Keratinocyte (primary cell): ENCODE measurements at places on chromosomes 11 and 22.

- no peak for DNase-seq
Observed at GRCh38 chr11:94303966-94304958, at the start of gene IZUMO1R. IZUMO1R (plus strand) TSS chr11:94304580; CDS start chr11:94305637, 1,057 bp downstream.

- DNase-seq = no peak
Observed at GRCh38 chr11:126739499-126740145, 260.9 kb downstream of the KIRREL3 start.

DNA sequence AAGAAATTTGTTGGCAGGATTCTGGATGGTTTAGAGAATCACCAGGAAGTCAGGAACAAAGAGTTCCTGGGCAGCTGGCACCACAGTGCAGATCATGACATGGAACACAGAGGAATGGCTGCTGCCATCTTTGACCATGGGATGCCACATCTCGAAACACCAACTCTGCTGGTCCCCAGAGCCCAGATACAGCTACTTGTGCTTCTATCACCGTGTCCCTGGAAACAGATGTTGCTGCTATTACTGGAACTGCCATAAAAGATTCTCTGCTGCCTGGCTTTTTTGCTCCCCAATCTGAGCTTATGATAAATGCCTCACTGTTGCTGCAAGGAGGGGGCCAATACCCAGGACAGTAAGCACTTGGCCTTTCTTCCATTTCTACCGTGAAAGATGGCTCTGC is 185.2 kb downstream of the CSNK2A3 start:
- no peak for DNase-seq

GRCh38 chr11:1835671-1836010 is 851 bp downstream of the SYT8 start:
- no peak for DNase-seq

- DNase-seq = no peak
Observed at GRCh38 chr11:46161201-46161600, 39.9 kb upstream of the PHF21A start.

DNA sequence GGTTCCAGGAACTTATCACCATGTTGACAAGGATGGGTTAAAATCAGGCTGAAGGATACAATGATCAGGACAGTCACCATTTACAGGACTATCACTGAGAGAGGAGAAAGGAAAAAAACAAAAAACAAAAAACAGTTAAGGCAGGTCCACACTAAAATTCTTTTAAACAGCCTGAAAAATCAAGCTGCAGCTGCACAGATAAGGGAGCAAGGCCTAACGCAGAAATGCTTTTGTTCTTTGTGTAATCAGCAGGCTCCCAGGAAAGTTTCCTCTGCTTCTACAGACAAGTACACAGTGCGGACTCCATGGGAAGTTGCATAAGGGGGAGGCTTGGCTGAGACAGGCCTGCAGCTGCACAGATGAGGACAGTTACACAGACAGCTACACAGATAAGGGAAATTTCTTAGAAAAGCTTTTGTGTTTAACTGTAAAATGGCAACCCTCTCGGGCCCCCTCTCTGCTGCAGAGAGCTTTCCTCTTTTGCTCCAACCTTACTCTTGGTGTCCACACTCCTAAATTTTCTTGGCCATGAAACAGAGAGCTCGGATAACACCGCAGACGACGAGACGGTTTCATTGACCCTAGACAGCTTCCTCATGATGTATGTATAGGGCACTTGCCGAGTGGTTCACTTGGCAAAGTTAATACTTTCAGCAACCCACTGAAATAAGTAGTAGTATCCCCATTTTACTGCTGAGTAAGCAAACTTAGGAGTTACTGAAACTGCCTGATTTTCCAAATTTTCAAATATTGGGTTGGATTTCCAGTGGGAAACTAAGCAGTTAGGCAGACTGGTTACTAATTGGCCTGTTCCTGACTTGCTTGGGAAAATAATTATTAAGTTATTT is 45.5 kb downstream of the PIWIL3 start:
- no peak for DNase-seq

DNA sequence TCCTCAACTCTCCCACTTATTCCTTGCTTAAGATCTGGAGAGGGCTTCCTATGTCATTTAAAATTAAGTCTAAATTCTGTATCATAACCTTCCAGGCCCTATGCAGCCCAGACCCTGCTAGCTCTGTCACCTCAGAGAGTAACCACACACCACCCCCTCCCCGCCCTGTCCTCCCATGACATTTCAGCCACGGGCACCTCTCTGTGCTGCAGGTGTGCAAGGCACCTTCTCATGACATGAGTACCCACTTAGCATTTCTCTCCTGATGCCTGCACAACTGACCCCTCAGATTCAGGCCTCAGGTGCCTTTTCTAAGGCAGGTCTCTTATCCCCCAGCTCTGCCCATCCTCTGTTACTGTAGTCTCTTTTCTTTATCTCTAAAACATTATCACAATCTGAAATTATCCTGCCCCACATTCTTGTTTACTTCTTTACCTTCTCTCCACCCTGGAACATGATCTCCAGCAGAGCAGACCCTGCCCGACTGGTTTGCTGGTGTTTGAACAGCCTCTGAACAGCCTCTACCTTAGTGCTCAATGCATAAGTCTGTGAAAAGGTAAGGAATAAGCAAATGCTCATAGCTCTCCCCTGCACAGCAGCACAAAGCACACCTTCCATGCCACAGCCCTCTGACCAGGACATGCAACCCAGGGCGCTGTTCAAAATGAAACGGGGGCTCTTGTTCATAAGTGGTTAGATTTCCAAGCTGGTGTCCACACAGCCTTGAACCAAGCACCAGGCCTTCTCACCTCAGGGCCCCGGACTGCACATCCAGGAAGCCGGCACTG is 196.1 kb upstream of the B3GAT1 start:
- no peak for DNase-seq

GRCh38 chr22:49712195-49712791 is 115.4 kb downstream of the BRD1 start:
- DNase-seq = no peak

- no peak for DNase-seq
Observed at GRCh38 chr11:95790933-95791708, 823 bp downstream of the CEP57 start.

DNA sequence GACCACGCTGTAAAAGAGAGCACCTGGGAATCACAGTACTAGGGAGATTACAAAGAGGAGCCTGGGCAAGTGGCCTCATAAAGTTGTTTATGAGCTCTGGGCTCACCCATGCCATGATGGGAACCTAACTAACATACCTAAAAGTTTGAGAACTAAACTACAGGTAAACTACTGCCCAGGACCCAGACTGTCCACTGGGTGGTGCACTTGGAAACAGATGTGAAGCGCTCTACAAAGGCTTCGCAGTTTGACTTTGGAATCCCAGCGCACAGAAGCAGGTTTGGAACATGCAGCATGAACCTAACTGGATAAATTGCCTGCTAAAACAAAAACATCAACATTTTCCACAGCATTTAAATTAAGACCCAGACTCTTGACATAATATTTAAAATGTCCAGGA is 418.6 kb downstream of the FAM181B start:
- DNase-seq = no peak

- DNase-seq = no peak
Observed at GRCh38 chr11:133931449-133932060, 25.2 kb downstream of the IGSF9B start.

GRCh38 chr11:36023922-36024321 is 80.1 kb downstream of the LDLRAD3 start:
- DNase-seq = no peak

GRCh38 chr22:34943830-34944229 is 122.1 kb upstream of the ISX start:
- DNase-seq = no peak

DNA sequence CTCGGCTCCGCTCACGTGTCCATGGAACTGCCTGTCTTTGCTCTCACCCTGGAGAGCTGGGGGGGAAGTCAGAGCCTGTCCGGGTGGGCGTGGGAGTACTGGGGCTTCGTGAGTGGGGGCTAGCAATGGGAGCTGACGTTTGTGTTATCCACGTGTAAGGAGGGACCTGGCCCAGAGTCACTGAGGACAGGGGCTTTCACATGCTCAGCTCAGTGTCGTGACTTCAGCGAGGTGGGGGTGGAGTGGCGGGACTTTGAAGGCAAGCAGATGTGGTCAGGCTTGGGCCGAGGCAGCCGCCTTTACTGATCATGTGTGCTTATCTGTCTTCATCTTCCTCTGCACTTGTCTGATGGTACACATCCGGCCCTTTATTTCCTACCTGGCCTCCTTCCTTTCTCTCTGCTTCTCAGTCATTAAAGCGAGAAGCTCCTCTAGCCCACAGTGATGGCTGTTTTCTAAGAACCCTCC is 113.1 kb upstream of the NNMT start:
- DNase-seq = no peak

DNA sequence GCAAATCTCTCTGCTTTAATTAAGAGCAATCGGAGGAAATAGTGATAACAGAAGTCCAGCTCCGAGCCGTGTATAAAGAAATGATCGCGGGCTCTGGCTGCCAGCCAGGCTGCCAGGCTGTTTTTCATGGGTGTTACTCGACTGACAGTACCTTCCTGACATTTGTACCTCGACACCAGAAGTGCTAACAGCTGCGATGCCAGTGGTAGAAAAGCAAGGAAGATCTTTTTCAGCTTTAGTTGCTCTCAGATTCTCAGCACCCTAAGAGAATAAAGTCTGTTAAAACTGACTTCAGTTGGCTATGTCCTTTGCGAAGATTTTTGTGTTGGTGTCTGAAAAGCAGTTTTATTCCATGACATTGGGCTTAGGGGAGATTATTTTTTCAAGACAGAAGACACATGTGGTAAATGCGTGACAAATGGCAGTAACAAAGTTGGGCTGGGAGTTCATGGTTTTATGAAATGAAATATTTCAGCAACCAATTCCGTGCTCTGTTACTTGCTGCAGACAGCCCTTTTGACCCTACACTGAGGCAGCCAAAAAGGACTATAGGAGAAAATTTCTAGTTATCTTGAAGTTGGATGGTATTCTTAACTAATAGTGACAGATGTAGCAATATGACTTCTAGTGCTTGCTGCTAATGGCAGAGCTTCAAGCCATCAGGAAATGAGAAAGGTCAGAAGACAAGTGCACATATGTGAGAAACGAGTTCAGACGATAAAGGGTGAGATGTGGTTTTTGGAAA is 296.2 kb downstream of the CNTN5 start:
- DNase-seq = no peak

DNA sequence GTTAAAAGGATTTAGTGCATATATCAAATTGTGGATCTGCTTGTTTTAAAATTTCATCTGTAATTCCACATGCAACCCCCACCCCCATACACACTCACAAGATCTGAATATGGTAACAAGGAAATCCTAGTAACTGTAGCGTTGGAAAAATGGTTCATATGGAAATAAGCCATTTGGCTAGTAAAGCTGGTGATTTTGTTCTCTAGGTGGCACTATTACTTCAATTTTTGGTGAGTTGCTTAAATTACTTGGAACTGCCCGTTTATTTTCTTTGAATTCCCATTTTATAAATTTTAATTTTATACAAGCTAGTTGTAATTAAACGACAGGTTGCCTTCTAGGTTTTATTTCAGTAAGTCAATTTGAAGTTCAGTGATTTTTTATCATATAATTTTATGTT is 5.3 kb downstream of the BDNF start:
- DNase-seq = no peak

DNA sequence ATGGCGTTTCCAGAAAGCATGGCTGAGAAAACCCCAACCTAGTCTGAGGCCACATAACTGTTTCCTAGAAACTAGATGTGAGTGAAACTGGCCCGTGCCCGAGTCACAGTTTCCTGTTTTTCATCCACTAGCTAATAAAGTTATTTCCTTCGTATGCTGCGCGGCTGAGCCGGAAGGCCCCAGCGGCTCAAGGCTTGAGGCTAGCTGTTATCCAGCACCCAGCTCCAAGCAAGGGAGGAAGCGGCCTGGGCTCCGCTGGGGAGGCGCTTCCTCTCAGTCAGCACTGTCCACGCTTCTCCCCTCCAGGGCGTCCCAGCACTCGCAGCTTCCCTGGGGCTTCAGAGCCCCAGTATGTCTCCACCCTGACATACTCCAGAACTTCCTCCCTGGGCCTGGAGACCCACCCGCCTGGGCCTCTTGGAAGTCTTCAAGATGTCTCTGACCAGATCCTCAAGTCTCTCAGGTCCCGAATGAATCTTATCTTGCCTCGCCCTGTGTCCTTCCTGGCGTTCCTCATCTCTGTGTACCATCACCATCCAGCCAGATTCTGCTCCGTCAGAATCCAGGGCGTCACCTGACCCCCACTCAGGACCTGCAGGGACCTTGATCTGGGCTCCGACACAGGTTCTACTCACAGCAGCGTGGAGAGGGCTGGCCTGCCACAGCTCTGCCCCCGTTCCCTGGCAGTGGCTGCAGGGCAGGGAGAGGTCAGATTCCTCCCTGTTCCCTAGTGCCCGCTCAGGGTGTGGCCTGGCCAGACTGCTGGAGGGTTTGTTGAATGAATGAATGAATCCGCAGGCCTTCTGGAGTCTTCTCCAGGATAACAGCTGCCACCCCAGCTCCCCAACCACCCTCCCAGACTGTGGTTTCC is 81.9 kb downstream of the LRRC32 start:
- no peak for DNase-seq

DNA sequence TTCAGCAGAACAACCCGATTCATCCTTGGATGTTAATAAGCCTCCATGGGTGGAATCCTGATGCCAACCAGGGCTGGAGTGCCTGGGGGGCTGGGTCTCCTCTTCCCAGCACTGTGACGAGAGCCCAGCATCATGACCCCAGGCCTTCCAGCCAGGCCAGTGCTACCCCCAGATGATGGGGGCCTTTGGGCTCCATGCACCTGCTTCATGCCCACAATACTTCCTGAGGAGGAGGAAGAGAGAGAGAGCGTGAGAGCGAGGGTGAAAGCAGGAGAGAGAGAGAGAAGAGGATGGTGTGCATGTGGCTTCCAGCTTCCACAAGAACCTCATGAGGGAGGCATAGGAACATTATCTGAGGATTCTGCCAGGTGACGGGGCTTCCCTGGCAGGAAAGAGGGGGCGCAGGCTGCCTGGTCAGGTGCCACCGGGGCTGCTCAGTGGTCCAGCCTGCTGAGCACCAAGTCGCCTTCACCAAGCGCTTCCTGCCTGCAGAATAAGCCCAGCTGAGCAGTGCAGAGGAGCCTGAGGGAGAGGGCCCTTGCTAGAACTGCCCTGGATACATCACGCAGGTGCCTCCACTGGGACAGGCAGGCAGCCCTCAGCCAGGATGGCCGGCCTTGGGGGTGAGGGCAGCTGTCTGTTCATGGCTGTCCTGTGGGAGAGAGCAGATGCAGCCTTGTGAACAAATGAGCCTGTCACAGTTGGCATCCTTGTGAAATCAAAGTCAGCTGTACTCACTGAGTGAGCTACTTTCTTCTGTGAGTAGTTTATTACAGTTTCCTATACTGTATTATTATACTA is 243.3 kb upstream of the B3GAT1 start:
- no peak for DNase-seq

- DNase-seq = no peak
Observed at GRCh38 chr11:66240781-66241136, 27.7 kb upstream of the RAB1B start.
